ENCODE measurements at places on chromosomes 4 and X.

GRCh38 chr4:165737309-165737972 lies 135.6 kb upstream of the TLL1 start:
- no peak for DNase-seq

DNA sequence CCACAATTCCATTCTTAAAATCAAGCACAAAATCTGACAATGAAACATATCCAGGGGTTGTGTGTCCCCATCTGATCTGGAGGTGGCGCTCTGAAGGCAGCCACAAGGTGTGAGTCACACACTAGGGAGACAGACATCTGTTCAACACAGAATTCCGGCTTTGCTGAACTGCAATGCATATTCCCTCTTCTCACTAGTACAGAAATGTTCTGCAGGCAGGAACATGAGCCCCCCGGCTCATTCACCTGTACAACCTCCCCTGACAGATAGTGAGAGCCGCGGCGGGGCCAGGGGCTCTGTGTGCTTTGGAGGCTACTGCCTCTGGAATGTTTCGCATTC lies 41.9 kb downstream of the WDR1 start:
- no peak for DNase-seq

GRCh38 chr4:153448003-153448731 lies 18.0 kb upstream of the TMEM131L start:
- DNase-seq, result no peak

DNA sequence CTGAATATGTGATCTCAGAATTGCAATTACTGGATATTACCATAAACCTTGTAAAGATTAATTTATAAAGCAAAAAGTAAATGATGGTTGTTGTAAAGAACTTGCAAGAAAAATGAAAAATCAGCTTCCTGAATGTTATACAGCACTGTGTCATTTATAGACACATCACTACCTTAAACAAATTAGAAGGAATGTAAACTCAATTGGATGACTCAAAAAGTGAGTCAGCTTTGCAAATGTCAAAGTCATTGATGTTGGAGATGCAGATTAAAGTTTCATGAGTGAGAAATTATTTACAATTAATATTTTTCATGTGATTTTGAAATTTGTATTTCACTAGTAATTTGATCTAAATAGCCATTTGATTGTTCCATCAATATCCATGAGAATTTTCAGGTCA lies 193.2 kb downstream of the RAPGEF2 start:
- DNase-seq, result no peak

DNA sequence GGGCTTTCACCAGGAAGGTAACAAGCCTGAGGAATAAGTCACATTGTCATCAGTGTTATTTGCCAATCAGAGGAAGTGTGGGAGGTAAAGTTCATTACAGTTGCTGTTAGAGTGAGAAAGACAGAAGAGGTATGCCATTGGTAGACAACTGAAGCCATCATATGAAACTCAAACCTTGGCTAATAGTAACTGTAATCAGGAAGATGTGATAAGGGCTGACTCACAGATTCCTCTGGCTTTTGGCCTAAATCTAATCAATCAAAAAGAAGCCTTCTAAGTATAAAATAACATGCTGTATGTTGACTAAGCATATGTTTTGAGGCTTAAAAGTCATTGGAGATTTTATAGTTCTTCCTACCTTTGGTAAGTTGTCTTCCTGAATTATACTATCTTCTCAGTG lies 242.8 kb downstream of the PCDH7 start:
- no peak for DNase-seq
